ENCODE measurements at places on chromosomes 7 and 10.

GRCh38 chr7:38245409-38245977, 27.9 kb downstream of the TARP start:
- no peak for DNase-seq

- no peak for DNase-seq
Observed at GRCh38 chr10:60704471-60704870, 73.8 kb upstream of the CDK1 start.

- DNase-seq = no peak
Observed at GRCh38 chr10:76544789-76545188, 1092.8 kb downstream of the KCNMA1 start.

DNA sequence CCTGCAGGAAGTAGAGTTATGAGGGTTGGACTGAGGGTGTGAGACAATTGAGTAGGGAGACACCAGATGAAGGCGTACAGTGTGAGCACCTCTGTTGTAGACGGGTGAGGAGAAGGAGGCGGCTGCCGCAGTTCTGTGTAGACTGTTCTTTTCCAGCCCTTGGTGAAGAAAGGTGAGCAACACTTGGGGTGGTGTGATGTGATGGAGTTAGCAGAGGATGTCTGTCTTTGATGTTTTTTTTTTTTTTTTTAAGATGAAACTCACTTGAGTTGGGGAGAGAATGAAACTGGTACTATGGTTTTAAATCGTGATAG, 42.8 kb upstream of the RNF216 start:
- no peak for DNase-seq

DNA sequence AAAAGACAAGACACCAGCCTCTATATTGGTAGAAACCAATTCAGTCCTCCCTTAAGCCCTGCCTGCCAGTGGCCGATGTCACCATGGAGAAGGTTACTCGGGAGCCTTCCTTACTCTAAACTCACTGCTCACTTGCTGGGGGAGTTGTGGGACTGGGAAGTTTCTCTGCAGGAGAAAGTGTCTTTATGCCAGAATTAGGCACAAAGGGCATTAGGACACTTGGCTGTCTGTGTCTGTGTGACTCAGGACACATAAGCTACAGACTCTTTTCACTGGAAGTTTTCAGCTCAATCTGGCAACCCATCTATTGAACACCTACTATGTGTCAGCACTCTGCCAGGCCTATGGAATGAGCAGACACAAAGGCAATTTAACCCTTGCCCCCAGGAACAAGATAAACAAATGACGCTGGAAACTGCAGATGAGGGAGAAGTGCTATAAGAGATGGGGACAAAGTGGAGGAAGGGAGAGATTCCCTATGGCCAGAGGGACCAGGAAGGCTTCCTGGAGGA, 49.5 kb upstream of the CACUL1 start:
- DNase-seq = no peak

- DNase-seq = no peak
Observed at GRCh38 chr10:124228471-124228870, 135.1 kb upstream of the CHST15 start.

GRCh38 chr7:26419198-26419597, 127.5 kb downstream of the SNX10 start:
- no peak for DNase-seq

DNA sequence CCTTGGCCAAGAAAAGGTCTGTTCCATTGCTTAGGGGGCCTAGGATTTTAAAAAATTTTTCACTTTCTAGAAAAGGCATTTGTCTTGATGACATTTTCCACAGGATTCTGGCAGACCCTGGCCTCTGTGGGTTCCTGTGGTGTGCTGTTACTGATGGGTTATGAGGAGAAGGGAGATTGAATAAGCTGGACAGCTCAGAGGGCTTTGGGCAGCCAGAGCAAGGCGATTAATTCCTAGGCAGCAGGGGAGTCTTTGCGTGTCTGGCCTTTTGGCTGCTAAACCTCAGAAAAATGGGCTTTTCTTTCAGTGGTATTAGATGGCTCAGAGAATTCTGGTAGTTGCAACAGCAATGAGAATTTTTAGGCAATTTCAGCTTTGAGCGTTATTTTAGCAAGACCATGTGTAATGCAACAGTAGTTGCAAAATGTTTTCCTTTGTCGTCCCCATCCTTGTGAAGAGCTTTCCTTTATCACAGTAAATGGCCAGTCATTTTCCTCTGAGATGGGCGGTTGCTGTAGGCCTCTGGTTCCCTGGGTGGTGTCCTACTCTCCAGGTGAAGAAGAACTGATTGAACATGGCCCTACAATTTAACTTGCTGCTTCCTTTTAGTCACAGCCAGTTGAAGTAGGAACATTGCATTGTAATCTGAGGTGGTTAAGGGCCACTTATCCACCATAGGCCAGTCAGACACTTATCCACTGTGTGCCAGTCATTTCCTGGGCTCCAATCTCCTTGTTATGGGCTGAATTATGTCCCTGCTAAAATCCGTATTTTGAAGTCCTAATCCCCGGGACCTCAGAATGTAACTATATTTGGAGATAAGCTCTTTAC, 43.2 kb downstream of the SH2D4B start:
- no peak for DNase-seq

- no peak for DNase-seq
Observed at GRCh38 chr7:50699143-50699542, 83.6 kb downstream of the GRB10 start.

GRCh38 chr10:8402576-8402975, 348.1 kb downstream of the GATA3 start:
- DNase-seq = no peak

DNA sequence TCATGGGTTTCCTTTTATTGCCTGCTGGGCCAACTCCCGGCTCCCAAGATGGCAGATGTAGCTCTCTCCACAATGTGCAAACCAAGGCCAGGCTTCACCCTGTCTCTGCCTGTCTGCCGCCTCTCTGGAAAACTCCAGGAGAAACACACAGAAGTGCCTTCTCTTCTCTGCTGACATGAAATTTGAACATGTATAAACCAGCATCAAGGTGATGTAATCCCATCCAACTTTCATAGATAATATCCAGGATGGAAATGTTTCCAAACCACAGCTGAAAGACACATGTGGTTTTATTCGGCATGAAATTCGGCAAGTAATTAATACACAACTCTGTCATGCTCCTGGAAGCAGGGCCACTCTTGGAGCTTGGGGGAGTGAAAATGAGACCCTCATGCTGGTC, 297.2 kb downstream of the C7orf25 start:
- DNase-seq = no peak

DNA sequence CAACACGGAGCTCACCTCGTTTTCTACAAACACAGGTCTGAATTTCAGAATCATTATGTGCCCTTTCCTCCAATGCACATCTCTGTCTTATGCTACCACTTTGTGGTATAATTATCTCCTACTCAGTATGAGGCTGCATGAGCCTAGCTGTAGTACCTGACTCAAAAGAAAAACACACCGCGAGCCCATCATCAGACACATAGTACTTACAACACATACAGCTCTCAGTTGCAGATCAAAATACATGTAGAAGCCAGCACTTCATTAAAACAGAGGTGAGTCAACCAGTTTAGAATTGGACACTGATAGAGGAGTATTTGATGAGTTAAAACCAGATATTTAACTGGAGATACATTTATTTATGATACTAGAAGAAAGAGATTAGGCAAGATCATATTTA, 1.4 kb upstream of the RTKN2 start:
- DNase-seq = no peak

DNA sequence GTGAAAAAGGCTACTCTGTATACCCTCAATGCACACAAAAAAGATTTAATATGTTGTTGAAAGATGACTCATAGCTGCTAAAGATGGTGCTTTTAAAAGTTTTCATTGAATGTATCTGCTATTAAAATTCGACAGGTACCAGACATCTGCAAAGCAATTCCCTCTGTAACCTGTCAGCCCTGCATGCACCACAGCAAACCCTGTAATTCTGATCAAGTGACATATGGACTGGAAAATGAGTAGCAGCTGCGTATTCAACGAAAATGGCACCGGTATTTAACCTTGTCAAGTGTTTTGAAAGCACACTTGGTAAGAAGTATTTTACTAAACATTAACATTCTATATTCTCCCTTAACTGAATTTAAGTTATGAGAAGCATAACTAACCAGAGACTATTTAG, 58.2 kb upstream of the PTPRN2 start:
- DNase-seq = no peak

DNA sequence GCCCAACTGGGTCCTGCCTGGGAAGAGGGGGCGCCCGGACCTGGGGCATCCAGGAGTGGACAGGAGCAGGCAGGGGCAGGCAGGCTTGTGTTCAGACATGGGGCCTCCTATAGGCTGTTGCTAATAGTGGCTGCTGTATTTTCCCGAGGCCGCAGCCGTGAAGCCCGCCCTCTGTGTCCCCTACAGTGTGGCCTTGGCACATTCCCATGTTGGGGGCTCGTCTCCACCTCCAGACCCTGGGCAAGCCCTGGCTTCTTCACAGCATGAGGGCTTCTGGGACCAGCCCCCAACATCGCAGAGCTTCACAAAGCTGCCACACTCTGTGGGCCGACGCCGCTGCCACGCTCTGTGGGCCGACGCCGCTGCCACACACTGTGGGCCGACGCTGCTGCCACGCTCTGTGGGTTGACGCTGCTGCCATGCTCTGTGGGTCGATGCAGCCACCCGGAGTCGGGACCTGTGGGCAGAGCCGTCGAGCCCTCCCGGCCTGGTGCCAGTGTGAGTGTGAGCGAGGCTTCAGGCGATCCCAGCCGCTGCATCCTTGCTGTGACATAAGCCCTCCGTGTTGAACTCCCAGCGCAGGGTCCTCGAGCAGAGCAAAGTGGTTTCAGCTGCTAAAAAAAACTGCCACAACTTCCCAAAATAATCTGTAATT, 109.0 kb downstream of the INPP5A start:
- DNase-seq = no peak

DNA sequence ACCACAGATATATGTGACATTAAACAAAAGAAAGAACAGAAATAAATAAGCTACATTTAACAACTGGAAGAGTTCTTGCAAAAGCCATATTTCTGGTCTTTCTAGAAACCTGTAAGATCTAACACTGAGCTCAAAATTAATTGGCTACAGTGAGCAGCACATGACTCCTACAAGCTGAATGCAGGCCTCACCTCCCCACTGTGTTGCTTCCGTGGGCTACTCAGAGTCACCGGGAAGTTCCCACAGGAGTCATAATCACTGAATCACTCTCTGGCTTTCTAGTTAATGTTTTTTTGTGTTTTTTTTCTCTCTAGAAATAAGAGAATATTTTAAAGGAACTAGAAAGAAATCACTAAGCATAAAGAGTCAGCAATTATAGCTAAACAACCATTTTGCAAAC, 10.2 kb upstream of the MRPS24 start:
- peak; percentile 36 for DNase-seq

GRCh38 chr10:27542812-27543211, 38.7 kb downstream of the RAB18 start:
- no peak for DNase-seq

DNA sequence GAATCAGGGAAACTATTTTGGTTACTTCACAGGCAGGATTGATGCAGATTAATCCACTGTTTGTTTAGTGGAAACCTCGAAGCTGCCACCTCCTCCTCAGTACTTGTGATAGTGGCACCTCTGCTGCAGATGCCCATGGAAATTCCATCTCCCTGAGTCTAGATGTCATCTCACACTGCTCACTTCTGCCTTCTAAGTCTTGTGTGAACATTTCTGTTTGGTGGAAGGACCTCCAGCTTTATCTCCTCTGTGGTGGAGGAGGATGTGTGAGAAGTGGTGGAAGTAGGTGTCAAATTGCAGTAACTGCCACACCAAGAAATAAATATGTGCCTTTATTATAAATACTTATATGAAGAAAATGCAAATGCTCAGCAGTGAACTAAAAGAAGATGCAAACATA, 25.8 kb upstream of the GPR141 start:
- DNase-seq = no peak

- no peak for DNase-seq
Observed at GRCh38 chr10:71250842-71251241, 38.5 kb downstream of the UNC5B start.

- no peak for DNase-seq
Observed at GRCh38 chr7:1768832-1769231, 98.8 kb downstream of the ELFN1 start.

GRCh38 chr7:23530405-23530804, 1.4 kb downstream of the TRA2A start:
- DNase-seq = no peak

DNA sequence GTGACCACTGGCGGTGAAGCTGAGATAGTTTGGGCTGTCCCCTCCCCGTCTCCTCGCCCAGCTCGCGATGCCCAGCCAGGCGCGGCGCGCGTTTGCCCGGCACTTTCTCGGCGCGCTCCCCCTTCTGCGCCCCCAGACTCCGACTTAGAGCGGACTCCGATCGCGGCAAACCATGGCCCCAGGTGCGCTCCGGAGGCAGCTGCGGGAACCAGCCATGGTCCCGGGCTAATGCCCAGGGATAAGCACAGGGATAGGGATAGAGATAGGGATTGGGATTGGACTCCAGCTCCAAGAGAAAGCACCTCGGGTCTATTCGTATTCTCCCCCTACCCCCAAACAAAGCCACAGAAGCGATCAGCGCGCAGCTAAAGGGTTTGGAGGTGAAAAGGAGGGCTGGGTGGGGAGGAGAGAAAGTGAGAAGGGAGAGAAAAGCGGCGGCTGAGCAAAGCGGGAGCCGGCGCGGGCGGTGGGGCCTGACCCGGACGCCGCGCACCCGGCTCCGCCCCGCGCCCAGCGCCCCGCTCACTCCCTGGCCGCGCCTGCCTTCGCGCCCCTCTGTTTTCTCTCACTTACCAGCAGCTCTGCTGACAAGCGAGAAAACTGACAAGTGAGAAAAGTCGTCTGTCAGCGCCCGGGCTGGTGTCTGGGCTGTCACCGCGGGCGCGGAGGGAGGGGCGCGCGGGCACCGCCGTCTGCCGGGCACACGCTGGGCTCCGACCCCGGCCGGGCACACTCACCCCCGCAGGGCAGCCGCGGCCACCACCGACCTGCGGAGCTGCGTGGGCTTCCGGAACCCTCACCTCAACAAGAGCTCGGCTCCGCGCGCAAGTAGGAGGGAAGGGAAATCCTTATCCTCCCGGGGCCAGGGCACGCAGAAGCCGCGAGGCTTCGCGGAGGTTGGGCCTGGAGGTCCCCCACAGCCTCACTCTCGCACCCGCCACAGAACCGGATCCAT, at the start of gene PDE1C:
PDE1C (minus strand) TSS at position 2 of the 955 bp plus-strand sequence.
- no peak for DNase-seq

GRCh38 chr7:42198296-42198695, 38.7 kb downstream of the GLI3 start:
- DNase-seq = no peak

DNA sequence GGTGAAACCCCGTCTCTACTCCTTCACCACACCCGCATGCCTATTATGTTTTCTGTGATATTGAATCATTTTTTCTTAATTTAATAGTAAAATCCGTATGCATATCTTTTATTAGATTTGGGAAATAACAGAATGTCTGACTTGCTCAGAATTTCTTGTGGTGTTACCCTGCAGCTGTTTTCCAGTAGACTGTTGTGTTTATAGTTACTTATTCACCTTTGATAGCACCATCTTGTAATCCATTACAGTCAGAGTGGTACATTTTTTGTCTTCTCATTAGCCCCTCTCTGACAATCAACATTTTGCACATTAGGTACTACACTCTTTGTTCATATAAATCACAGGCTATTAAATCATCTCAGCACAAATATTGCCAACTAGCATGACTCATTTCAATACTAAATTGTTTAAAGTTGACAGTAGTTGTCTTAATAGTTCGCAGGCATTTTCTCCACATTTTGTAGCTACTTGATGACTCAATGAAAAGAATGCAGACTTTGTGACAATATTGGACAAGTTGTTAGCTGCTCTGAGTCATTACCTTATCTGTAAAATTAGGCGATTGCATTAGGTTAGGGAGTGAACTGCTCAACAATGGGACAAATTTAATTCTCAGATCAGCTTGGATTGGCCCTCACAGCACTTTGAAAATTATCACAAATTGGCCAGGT, 17.8 kb upstream of the SLC16A12 start:
- DNase-seq = peak; percentile 77
